Activated CD4-positive, alpha-beta T cell treated with anti-CD3 and anti-CD28 coated beads for 4 hours (primary cell): ENCODE measurements at places on chromosomes 11 and 22.

- no peak for DNase-seq
These were observed 27.6 kb downstream of the HIPK3 start for GRCh38 chr11:33284818-33285217.

DNA sequence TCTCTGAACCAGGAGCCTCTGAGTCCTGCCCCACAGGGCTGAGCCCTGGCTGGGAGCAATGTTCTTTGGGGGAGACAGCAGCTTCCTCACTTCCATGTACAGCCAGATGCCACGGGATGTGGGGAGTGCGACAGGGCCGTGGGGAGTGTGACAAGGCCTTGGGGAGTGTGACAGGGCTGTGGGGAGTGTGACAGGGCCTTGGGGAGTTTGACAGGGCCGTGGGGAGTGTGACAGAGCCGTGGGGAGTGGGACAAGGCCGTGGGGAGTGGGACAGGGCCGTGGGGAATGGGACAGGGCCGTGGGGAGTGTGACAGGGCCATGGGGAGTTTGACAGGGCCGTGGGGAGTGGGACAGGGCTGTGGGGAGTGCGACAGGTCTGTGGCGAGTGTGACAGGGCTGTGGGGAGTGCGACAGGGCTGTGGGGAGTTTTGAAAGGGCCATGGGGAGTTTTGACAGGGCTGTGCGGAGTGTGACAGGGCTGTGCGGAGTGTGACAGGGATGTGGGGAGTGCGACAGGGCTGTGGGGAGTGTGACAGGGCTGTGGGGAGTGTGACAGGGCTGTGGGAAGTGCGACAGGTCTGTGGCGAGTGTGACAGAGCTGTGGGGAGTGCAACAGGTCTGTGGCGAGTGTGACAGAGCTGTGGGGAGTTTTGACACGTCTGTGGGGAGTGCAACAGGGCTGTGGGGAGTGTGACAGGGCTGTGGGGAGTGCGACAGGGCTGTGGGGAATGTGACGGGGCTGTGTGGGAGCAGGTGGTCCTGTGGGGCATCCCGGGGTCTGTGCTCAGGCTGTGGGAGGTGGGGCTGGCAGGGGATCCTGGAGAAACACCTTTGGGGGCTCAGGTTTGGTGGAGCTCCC is 6.6 kb upstream of the KRTAP5-6 start:
- no peak for DNase-seq

GRCh38 chr11:85027346-85027745 is 599.8 kb downstream of the DLG2 start:
- no peak for DNase-seq

- DNase-seq, result no peak
These were observed 173.9 kb downstream of the DDX10 start for GRCh38 chr11:108838792-108839105.

GRCh38 chr11:70464509-70465361 is 66.4 kb downstream of the CTTN start:
- DNase-seq, result no peak

DNA sequence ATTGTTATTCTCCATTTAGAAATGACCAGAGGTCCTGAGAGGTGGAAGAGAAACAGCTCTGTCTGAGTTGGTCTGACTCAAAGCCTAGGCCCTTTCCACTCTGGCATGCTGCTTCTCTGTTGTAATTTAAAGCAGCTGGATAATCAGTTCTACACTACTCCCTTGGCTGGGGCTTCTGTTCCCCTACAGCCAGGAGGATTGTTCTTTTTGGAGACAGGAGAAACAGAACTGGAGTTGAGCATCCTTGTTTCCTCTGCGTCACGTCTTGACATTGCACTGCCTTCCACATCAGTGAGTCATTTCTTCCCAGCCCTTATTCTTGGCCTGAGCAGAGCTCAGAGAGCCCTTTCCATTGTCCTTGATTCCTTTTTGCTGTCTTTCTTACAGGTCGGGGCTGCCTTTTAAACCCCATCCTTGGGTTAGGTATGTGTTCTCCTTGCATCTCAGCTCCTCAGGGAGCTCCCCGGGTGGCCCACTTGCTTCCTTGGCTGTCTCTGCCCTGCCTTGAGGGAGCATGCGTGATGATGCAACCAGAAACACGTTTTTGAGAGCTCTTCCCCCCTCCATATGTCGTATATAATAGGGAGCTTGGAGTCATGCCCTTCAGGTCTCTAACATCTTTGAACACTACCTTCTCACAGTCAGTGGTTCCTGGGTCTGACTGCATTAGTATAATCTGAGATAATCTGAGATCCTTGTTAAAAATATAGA is 35.7 kb downstream of the CYB5R2 start:
- no peak for DNase-seq

- DNase-seq, result no peak
These were observed 12.0 kb upstream of the EFCAB6 start for GRCh38 chr22:43823911-43824665.

DNA sequence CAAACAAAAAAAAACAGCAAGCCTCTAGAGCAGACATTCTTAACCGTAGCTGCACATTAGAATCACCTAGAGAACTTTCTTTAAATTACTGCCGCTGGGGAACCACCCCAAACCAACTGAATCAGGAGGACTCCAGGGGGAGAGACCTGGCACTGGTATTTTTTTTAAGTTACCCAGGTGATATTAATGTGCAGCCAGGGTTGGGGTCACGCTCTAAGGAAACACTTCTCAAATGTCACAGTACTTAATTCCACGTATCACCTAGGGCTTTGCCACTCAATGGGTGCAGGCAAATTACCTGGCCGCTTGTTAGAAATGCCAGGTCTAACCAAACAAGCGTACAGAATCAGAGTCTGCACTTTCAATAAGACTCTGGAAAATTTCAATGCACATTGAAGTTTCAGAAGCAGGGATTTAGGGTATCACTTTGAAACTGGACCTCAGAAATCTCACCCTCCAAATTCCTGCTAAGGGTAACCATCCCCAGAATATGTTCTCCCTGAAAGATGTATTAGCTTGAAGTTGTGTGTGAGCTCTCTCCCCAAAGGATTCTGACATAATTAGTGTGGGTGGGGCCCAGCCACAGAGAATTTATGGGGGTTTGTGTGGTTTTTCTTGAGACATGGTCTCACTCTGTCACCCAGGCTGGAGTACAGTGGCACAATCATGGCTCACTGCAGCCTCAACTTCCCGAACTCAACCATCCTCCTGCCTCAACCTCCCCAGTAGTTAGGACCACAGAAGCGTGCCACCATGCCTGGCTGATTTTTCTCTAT is 12.7 kb upstream of the ISX start:
- DNase-seq, result no peak

GRCh38 chr11:60914633-60915247 is 782 bp downstream of the TMEM109 start:
- DNase-seq, result peak; percentile 26

GRCh38 chr11:113947994-113948393 is 26.9 kb upstream of the HTR3A start:
- no peak for DNase-seq

DNA sequence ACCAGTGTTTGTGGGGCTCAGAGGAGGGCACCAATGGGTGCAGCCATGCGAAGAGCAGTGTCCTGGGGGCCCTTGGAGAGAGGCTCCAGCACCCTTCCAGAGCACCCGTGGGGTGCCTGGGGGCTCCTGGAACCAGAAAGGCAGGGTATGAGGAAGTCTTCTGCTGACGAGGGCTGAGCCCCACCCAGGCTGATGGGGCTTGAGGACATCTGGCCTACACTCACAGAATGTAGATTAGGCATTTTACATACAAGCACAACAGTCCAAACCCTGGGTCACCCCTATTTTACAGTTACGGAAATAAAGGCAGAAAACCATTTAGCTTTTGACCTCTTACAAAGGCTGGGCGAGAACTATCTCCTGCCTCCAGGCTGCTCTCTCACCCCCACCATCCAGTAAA is 47.6 kb downstream of the ADAMTS8 start:
- DNase-seq, result no peak

GRCh38 chr11:98736833-98737232 is 283.9 kb upstream of the CNTN5 start:
- DNase-seq, result no peak

GRCh38 chr22:19040391-19040861 is 81.8 kb downstream of the DGCR2 start:
- DNase-seq, result no peak

- no peak for DNase-seq
These were observed 32.7 kb upstream of the USP47 start for GRCh38 chr11:11808992-11809615.

DNA sequence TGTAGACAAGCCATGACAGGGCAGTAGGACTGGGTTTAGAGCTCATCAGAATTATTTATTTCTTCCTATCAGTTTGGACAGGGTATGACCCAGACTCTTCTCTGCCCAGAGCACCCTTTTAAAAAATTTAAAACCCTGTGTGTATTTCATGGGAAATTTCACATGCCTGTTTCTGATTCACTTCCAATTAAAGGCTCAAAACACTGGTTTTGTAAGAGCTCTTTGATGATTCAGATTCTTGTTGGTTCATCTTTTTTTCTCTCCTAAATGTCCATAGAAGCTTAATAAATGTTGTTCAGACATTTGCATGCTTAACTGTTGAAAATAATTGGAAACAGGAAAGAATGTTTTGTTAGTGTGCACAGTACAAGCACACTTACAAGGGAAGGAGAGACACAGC is 13.8 kb downstream of the FLI1 start:
- DNase-seq, result no peak

- no peak for DNase-seq
These were observed 188.4 kb upstream of the NAV2 start for GRCh38 chr11:19524171-19524671.

GRCh38 chr11:1401656-1402221 is 12.0 kb downstream of the BRSK2 start:
- no peak for DNase-seq

DNA sequence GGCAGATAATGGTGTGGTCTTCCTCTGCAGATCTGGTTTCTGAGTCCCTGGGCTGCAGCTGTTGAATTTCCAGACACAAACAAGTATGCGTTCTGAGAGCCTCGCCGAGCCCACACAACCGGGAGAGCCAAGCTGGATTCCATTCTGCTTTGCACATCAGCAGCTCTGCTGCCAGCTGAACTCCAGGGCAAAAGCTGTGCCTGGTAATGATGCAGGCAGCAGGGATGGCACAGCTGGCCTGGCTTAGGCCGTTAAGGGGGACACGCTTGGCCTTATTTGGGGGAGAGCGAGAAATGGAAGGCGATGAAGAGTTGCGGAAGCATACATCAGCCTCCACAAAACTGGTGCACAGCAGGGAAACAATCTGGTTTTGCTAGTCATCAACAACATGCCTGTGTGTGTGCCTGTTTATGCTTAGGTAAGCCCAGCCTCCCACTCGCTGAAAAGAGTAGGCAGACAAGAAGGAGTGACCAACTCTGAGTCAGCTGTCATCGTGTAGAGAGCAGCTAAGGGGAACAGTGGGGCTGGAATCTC is 25.1 kb downstream of the ADAMTS8 start:
- DNase-seq, result no peak

DNA sequence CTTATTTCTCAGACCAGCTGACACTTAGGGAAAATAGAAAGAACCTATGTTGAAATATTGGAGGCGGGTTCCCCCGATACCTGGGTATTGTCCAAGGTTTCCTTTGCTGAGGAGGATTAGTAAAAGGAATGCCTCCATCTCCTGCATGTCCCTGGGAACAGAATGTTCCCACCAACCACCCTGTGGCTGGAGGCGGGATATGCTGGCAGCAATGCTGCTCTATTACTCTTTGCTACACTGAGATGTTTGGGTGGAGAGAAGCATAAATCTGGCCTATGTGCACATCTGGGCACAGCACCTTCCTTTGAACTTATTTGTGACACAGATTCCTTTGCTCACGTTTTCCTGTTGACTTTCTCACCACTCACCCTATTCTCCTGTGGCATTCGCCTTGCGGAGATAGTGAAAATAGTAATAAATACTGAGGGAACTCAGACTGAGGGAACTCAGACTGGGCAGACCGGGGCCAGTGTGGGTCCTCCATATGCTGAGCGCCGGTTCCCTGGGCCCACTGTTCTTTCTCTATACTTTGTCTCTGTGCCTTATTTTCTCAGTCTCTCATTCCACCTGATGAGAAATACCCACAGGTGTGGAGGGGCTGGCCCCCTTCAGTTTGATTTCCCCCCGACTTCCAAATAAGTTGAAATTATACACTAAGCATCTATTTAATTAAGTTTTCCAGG is 32.1 kb downstream of the IGLL1 start:
- no peak for DNase-seq

DNA sequence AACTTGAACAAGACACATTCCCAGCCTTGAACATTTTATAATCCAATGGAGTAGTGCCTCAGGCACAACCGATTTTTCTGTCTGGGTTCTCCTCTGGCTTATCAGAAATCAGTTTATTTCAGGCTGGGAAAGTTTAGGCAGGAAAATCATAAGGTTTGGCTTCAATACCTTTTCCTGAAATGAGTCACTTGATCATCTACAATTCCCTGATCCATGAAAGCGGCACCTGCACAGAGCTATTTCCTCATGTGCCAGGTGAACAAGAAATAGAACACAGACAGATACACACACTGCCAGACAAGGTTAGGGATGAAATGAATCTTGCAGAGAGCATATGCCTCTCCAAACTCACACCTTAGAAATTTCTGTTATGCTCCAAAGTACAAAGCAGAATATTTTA is 106.7 kb upstream of the OR9G4 start:
- no peak for DNase-seq

GRCh38 chr11:33376331-33377310 is 119.4 kb downstream of the HIPK3 start:
- DNase-seq, result no peak

DNA sequence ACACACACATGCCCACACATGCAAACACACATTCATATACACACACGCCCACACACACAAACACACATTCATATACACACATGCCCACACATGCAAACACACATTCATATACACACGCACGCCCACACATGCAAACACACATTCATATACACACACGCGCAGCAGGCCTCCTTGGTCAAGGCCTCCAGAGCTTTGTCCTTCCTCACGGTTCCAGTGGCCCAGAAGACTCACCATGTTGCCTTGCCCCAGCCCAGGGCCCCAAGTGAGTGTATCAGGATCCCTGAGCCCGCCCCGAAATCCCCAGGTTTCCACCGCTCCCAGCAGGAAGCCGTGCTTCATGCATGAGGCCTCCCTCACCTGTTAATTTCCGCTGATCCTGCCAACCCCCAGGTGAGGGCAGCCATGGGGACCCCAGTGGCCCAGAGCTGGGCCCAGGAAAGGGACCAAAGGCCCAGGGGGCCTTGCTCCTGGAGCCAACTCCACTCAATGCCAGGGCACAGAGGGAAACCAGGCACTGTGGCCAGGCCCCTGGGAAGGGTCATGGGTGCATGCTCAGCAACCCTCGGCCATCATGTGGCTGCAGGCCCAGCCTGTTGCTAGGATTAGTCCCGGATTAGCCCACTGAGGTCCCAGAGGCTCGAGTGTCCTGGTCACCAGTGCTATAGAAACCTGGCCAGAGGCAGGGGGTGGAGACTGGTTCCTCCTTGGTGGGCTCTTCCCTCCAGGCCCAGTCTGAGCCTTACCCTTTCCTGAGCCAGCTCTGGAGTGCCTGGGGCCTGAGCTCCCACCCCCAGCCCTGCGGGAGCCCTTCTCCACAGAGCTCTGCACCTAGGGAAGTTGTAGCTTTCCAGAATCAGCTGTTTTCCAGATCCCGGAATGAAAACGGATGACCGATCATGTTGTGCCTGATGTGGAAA is 34.4 kb downstream of the IGF2 start:
- DNase-seq, result no peak

- no peak for DNase-seq
These were observed 7.2 kb upstream of the IL18BP start for GRCh38 chr11:71991494-71991893.
